ENCODE measurements at places on chromosomes 7 and 10.

DNA sequence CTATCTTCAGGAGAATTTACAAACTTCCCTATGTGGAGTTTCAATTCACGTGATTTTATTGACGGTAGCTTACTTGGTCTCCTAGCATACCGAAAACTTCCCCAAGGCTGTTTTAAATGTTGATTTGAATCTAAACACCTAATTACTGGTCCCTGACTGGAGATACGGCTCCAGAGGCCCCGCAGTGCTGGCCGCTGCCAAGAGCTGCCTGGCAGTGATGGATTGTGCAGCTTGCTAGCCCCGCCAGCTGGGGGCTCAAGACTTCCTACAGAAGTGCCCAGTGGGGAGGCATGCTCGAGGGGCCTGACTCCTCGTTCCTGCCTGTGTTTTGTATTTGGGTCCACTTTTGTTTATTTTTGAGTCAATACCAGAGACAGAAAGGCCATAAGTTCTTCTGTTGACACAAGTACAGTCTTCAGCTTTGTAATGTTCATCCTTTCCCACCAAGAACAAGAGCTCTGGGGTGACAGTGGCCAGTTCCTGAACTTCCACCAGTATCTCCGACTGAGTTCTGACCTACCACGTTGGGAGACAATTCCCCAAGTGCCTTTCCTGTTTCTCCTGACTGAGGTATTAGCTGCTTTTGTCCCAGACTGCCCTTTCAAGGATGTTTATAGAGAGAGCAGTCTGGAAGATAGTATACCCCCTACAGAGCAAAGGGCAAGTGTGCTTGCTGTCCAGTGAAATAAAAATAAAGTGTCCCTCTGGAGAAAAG is 80.7 kb upstream of the CXCL12 start:
- no peak for DNase-seq

GRCh38 chr10:3239066-3239919 is 66.7 kb upstream of the PITRM1 start:
- DNase-seq = peak; percentile 4

DNA sequence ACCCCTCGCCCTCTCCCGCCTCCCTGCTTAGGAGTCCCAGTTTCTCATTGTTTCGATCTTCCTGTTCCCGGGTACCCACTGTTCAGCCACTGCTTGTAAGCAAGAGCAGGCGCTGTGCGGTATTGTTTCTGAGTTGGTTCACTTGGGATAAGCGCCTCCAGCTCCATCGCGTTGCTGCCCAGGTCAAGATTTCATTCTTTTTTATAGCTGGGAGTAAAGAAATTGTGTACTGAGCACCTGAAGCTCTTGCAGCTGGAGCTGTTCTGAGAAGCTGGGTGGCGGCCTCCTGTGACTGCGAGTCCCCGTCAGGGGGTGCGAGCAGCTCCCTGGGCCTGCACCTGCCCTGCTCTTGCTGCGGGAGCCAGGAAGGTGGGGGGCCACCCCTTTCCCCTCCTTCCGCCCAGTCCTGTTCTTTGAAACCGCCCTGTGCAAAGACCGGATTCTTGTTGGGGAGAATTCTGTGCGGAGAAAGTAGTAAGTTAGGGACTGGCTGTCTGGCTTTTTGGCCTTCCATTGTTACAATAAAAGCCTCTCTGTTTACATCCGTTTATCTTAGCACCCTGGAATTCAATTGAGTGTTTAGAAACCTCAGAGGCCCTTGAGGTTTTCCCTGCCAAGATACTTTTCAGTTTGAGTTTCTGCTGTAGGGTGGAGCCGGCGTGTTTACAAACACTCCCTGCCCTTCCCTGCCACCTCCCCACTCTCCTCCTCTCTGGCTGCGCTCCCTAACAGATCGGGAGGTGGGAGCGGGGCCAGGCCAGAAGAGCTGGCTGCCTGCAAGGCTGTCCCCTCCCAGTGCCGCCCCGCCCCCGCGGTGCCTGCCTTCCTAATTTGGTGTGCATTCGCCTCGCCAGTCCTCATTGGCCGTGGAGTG is 30.8 kb upstream of the AP5Z1 start:
- peak; percentile 97 for DNase-seq

- no peak for DNase-seq
These were observed 71.5 kb downstream of the CLEC2L start for GRCh38 chr7:139594911-139595476.
